ENCODE measurements at places on chromosomes 5 and 9. TPM values are rescaled to one million over a fixed set of nuclear protein-coding genes. Genes with fewer than 3 reads are reported as not detected.

Gene UGT3A1
- total RNA-seq, result not detected

Gene PCDHB4
- 2.6 TPM for total RNA-seq

Gene HCN1
- total RNA-seq, result 1.2 TPM

Gene LCP2
- total RNA-seq, result not detected

Gene LPAR1
- total RNA-seq, result 11.3 TPM

Gene ITGA2
- 1.7 TPM for total RNA-seq

Gene SLC25A2
- 0.72 TPM for total RNA-seq

Gene LAMC3
- total RNA-seq, result 4.0 TPM

Gene BSPRY
- total RNA-seq, result not detected
